ENCODE measurements at places on chromosomes 3 and 15.

- peak; percentile 7 for DNase-seq
Observed at GRCh38 chr15:29433507-29434248, 164.1 kb upstream of the NSMCE3 start.

- no peak for DNase-seq
Observed at GRCh38 chr3:180253283-180253682, 216.5 kb upstream of the PEX5L start.

- no peak for DNase-seq
Observed at GRCh38 chr3:111080413-111080812, 8.8 kb downstream of the NECTIN3 start.

- DNase-seq, result no peak
Observed at GRCh38 chr3:5390221-5390620, 202.7 kb downstream of the EDEM1 start.

- no peak for DNase-seq
Observed at GRCh38 chr3:196737655-196738054, 2.0 kb upstream of the PAK2 start.

GRCh38 chr3:3201611-3202010 is 22.1 kb upstream of the CRBN start:
- DNase-seq, result no peak

DNA sequence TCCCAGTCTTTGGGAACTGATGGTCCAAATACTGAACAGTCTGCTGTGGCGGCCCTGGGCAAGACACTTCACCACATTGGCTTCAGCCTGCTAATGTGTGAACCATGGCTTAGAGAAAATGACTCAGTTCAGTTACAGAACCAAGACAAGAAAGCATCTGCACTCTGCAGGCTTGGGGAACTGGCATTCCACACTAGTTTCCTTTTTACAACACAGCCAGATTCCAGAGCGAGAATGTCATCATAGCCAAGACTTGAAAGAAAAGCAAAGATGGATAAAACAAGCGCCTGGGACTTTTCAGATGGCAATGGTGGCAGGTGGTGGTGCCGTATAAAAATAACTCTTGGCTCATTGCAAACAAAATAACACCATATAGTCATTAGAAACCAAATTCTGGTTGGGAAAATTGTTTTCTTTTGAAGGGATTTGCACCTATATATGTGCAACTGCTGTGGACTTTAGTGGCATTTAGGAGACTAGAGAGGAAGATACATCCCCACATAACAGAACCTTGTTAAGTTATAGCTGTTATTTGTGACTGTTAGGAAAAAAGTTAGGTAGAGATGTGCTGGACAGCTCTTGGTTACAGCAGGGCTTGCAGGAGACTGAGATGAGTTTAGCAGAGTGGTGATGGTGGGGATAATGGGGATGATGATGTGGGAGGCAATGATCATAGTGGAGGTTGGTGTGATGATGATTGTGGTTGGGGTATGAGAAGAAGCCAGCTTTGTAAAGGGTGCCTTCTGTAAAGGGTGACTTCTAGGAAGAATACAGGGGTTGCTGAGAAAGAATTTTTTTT is 273.6 kb downstream of the THRB start:
- no peak for DNase-seq
